Osteoblast (primary cell): ENCODE measurements at places on chromosomes 7 and 10.

DNA sequence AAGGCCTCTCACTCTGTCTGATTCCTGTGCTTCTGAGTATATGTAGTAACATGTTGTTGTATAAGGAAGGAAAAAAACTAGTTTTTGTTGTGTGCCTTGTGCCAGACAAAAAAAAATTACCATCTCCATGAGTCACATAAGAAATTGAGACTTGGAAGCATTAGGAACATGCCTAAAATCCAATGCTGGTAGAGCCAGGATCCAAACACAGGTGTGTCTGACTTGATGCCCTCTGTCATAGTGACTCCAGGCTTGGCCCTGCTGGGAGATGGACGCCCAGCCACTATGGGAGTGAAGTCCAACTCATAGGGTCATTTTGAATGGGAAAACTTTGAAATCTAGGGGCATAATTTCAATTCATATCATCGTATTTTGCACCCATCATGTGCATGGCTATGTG, 38.0 kb downstream of the PYROXD2 start:
- DNase-seq = no peak

- no peak for DNase-seq
Observed at GRCh38 chr10:69088801-69089501, 1.0 kb downstream of the SRGN start.

GRCh38 chr10:103416436-103417147, 20.2 kb downstream of the PDCD11 start:
- peak; percentile 83 for DNase-seq

GRCh38 chr10:78389419-78389818, 355.8 kb downstream of the RPS24 start:
- no peak for DNase-seq

- DNase-seq = no peak
Observed at GRCh38 chr10:43417950-43418768, 9.2 kb upstream of the HNRNPF start.

- no peak for DNase-seq
Observed at GRCh38 chr10:44056967-44057805, 327.7 kb downstream of the CXCL12 start.

GRCh38 chr10:75643944-75644692, 212.7 kb downstream of the LRMDA start:
- DNase-seq = no peak

DNA sequence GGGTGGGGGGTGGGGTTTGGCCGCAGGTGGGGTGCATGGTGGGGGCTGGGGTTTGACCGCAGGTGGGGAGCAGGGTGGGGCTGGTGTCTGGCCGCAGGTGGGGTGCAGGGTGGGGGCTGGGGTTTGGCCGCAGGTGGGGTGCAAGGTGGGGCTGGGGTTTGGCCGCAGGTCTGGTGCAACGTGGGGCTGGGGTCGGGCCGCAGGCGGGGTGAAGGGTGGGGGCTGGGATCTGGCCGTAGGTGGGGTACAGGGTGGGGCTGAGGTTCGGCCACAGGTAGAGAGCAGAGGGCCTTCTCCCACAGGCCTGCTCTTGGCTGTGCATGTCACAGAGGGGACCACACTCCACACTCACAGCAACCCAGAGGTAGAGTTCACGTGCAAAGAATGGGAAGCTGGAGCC, 586.6 kb downstream of the PTPRN2 start:
- DNase-seq = peak; percentile 31

- DNase-seq = no peak
Observed at GRCh38 chr10:44985175-44985681, 6.6 kb upstream of the DEPP1 start.

DNA sequence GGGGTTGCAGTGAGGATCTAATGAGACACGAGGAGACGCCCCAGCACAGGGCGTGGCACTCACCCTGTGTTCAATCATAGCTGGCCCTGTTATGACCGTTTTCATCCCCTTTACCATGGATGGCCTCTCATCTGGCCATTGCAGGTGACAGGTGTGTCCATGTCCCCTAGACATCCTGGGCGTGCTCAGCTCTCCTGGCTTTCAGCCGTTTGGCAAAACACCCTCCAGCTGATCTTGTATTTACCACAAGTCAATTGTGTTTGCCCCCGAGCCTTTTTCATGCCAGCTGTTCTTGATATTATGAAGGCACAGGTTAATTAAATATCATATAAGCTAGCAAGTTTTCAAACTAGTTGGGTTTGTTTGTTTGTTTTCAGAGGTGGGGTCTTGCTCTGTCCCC, 97.1 kb downstream of the CHST15 start:
- DNase-seq = no peak

GRCh38 chr10:89345367-89346000, 17.7 kb downstream of the IFIT3 start:
- no peak for DNase-seq

- DNase-seq = peak; percentile 92
Observed at GRCh38 chr10:130138479-130138866, 2.3 kb downstream of the GLRX3 start.

GRCh38 chr7:40425696-40426095, 290.9 kb downstream of the SUGCT start:
- DNase-seq = no peak

DNA sequence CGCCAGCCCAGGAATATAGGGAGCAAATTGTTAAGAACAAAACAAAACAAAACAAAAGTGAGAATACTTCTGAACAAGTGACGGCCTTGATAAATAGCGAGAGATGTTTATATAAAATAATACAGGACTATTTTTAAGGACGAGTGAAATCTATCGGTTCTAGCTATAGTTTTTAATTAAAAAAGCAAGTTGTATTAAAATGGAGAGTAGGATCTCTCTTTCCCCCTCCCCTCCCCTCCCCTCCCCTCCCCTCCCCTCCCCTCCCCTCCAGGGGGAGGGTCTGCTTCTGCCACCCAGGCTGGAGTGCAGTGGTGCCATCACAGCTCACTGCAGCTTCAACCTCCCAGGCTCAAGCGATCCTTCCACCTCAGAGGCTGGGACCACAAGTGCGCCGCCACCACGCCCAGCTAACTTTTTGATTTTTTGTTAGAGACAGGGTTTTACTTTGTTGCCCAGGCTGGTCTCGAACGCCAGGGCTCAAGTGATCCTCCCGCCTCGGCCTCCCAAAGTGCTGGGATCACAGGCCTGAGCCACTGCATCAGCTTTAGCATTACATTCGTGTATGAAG, 440 bp upstream of the TCAF1 start:
- no peak for DNase-seq

- DNase-seq = no peak
Observed at GRCh38 chr7:156318926-156319325, 321.6 kb upstream of the RNF32 start.

GRCh38 chr10:78919181-78919966, 149.4 kb upstream of the ZMIZ1 start:
- no peak for DNase-seq

- DNase-seq = no peak
Observed at GRCh38 chr10:28558923-28559508, 26.1 kb downstream of the WAC start.

DNA sequence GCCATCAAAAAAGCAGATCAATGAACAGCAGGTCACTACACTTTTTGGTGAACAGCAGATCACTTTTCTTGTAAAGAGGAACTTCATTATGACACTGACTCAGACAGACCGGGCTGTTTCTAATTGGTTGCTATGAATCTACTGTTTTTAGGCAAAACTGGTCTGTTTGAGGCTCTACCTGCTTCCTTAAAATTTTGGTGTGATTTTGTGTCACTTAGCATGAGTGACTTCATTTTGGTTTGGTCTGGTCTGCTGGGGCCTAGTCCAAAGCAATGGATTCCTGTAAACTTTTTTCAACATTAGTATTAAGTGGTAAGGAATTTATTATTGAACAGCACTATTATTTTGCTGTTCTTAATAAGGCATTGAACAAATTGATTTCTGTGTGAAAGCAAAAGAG, 41.8 kb upstream of the C10orf71 start:
- no peak for DNase-seq

DNA sequence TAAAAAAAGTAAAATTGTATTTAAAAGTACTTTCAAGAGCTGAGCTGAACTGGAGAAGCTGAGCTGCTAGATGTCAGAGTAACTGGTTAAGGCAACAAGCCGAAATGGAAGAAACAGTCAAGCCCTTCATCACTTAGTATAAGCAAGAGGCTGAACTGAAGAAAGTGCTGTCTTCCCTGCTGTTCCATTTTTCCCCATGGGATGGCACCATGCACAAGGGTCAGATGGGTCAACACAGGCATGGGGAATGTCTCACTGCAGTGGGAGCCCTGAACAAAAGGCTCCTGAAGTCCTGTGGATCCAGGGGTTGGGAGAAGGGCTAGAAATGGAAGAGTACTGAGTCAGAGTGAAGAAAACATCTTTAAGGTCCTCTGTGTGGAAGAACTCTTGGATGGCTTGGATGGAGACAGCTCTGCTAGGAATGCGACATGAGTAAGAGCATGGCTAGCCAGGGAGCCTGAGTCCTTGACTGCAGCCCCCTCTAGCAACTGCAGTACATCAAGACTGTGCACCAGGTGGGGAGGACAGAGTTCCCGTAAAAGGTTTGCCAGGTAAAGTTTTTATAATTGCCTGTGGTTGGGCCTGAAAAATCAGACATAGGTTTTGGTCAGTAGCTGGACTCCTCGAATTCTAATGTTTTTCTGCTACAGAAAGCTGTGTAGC, 348.3 kb downstream of the GPR158 start:
- no peak for DNase-seq

GRCh38 chr7:129664029-129665012, 52.8 kb downstream of the NRF1 start:
- peak; percentile 83 for DNase-seq

DNA sequence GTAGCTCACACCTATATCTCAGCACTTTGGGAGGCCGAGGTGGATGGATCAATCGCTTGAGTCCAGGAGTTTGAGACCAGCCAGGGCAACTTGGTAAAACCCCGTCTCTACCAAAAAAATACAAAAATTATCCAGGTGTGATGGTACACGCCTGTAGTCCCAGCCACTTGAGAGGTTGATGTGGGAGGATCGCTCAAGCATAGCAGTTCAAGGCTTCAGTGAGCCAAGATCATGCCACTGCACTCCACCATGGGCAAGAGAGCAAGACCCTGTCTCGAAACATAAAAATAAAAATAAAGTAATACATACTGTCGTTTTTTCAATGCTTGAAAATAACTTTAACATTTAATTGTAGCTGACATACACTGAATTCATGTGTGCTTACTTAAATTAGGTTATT, 57.3 kb downstream of the REEP3 start:
- DNase-seq = no peak

GRCh38 chr10:49509771-49510303, 29.1 kb downstream of the ERCC6 start:
- DNase-seq = no peak

DNA sequence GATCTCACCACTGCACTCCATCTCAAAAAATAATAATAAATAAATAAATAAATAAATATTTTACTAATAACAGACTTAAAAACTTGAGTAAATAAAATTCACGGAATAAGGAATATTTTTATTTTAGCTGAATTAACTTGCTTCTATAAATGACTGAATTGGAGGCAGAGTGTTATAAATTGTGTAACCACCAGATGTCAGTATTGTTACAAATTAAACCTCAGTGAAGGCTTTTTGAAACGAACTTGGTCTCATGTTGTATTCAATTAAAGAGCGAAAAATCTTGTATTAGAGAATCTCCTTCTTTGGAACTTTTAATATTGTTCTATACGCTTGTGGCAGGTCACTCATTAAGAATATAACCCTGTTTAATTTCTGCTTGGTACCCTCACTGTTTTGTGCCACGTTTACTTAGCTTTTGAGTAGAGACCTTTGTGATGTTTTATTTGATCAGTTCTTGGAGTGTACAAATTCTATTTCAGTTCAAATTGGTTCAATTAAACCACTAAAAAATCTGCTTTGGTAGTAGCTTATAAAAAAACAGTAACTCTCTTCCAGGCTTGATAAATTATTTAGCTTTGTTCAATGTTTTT, 45.6 kb upstream of the SCIN start:
- peak; percentile 35 for DNase-seq

GRCh38 chr7:57216340-57216739, 84.1 kb upstream of the ZNF479 start:
- DNase-seq = no peak

DNA sequence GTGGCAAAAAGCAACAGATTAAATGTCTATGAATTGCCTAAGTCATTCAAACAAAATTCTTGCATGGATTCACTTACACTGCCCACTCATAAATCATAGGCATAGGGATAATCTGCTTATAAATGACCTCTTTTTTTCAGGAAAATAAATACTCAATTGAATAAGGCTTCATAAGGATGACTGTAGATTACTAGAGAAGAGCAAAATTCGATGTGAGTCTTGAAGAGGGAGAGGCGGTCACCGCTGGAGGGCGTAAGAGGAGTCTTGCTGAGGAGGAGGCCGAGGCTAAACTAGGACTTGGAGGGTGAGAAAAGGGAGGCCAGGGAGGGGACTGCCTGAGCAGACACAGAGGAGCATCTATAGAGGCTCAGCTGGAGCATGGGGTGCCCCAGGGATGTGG, 135.4 kb upstream of the RSU1 start:
- no peak for DNase-seq

DNA sequence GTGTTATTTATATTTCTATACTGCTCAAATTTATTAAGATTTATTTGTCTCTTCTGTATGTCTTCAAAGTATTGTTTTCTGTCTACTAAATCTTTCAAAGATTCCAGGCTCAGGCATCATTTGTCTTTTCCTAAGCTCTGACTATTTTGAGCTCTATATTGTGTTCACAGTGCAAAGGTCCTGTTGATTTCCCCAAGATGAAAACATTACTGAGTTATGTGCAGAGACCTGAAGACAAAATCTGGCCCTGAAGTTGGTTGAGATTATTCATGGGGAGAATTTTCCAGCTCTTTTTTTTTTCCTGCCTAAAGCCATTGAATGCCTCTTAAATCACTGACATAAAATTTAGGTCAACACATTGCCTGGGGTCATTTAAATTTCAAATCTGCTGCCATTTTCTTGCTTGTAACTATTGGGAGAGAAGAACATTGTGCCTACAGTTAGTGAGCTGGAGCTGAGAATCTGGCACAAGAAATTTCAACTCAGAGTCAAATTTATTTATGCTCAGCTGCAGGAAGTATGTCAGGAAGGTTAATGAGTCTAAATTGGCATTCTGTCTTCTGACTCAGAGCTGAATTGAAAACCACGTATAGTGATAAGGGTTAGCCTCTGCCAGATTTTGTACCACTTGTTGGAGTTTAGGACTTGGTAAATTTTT, 31.6 kb downstream of the CSTF2T start:
- DNase-seq = no peak

DNA sequence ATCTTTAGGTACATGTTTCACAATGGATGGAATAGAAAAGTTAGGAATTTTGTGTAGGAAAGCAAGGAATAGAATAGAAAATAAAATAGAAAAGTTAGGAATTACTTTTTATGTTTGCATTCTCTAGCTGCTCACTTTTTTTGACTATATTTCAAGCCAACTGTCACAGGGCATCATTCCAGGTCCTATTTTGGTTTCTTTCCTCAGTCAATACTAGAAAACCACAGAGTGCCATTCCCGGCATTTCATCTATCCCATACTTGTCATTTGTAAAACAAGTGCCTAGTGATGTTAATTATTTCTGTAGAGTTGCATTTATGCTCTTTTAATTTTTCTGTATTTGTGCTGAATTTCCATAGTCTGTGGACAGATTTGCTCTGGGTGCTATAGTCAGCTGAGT, 66.2 kb downstream of the SDK1 start:
- DNase-seq = no peak
